CD8-positive, alpha-beta T cell (primary cell): ENCODE measurements at places on chromosomes 3 and 15.

DNA sequence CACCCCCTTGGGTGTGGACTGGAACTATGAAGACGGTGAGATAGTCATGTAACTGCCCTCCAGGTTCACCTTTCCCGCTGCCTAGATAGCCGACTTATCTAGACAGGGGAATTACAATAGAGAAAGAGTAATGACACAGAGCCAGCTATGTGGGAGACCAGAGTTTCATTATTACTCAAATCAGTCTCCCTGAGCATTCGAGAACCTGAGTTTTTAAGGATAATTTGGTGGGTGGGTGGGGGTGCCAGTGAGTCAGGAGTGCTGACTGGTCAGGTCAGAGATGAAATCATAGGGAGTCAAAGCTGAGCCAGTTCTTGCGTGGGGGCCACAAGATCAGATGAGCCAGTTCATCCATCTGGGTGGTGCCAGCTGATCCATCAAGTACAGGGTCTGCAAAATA lies 19.7 kb upstream of the DNAJC19 start:
- no peak for DNase-seq

GRCh38 chr3:49387721-49388120 lies 24.1 kb downstream of the RHOA start:
- no peak for DNase-seq

- no peak for DNase-seq
Measured at GRCh38 chr15:95174301-95175259, 943.2 kb downstream of the MCTP2 start.

- DNase-seq = no peak
Measured at GRCh38 chr3:143896486-143896885, 48.2 kb upstream of the SLC9A9 start.

DNA sequence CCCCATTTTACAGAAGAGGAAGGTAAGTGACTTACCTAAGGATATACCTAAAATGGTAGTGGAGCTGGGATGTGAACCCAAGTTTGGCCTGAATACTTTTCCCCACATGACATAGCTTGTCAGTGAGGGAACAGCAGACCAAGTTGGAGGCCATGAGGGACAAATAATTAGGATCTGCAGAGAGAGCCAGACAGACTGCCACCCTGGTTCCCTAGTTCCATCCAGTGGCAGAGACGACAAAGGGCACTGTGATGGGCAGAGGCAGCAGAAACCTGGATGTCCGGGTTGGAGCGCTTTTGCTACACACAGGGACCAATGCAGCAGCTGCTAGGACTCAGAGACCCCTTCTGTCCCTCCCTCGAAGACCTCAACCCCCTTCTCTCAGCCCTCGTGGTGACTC lies 1.2 kb downstream of the CPLX3 start:
- DNase-seq = no peak

DNA sequence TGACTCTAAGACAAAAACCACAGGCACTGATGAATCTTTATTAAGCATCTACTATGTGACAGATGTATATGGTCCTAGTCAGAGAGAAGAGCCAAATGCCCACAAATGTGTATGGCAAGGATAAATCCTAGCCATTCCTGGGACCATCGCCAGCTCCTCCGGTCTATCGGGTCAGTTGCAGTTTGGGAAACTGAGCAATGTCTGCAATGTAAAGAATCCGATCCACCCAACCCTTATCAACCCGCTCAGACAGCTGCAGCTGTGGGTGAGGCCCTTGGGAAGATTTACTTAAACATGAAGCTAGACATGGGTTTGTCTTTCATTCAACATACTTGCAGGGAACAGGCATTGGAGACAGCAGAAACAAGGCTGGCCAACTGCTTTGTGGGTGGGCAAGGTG lies 40.5 kb upstream of the CDV3 start:
- no peak for DNase-seq

GRCh38 chr3:101859882-101860448 lies 10.7 kb downstream of the NFKBIZ start:
- DNase-seq = no peak

GRCh38 chr3:132196113-132196512 lies 121.1 kb upstream of the ACP3 start:
- DNase-seq = no peak

DNA sequence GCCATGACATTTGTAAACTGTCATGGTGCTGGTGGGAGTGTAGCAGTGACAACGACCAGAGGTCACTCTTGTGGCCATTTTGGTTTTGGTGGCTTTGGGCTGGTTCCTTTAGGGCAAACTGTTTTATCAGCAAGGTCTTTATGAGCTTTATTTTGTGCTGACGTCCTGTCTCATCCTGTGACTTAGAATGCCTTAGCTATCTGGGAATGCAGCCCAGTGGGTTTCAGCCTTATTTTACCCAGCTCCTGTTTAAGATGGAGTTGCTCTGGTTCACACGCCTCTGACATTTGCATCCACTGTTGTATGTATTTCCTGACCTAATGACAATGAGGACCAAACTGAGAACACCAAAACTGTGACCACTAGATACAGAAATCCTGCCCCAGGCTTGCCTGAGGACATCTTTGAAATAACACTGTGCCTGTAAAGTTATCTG lies 37.6 kb downstream of the RAB8B start:
- no peak for DNase-seq

GRCh38 chr3:106421426-106421825 lies 552.6 kb upstream of the CBLB start:
- no peak for DNase-seq

- DNase-seq = no peak
Measured at GRCh38 chr3:170128259-170128976, 53.1 kb downstream of the PHC3 start.

DNA sequence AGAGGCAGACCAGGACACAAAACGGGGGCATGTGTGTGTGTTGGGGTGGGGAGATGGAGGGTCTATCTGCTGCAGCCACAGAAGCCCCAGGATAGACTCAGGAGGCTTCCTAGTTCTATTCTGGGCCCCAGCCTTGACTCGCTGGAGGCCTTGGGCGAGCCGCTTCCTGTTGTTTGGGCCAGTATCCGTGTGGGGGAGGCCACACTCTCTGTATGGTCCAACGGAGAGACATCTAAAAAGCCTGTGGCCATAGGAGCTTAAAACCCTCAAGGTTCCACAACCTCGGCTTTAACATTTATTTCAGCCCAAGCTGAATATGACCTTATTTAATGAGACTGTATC lies 32.8 kb downstream of the POC1A start:
- no peak for DNase-seq

DNA sequence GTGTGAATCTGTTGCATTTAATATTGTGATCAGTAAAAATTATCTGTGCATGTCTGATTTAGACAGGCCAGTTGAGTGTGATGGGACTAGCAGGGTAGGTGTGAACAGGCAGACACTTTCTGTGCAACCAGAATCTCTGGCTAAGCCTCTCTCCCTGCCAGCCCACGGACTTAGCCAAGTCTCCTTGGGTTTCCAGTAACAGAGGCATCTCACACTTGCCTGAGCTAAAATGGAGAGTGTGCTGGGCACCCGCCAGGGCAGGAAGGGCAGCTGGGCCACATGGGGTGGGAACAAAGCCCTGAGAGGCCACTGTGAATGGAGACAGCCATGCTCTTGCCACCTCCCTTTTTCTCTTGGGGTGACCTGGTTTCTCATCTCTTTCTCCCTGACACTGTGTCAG lies 12.5 kb upstream of the RPS27L start:
- no peak for DNase-seq

DNA sequence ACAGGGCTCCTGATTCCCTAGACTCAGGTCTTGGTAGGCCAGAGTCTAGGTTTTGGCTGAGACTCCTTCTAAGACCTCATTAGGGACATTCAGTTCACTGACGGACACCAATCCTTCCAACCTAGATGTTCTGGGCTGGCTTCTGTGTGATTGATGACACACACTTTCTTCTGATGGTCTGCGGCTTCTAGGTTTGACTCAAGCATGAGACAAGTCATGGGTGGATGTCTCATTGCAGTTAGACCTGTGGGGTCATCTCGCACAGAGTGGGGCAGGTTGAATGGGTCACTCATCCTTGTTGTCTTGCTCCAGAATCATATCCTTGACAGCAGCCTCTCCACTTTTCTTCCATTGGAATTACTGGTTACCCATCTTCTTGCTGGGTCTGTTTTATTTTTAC lies 35.8 kb downstream of the ARNT2 start:
- DNase-seq = no peak

- no peak for DNase-seq
Measured at GRCh38 chr3:37504583-37505357, 330.4 kb upstream of the LRRFIP2 start.

DNA sequence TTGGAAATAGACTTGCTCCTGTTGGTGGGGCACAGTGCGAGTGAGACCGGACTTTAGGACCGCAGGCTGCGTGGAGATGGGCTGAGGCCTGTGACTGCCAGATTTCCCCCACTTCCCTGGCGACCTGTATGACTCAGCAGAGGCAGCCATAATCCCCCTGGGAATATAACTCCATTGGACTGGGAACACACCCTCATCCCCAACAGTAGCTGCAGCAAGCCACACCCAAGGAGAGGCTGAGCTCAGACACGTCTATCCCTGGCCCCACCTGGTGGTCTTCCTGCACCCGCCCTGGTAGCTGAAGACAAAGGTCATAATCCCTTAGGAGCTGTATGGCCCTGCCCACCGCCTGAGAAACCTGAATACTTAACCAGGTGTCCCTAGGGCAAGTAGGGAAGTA lies 42.6 kb downstream of the DZIP1L start:
- no peak for DNase-seq

DNA sequence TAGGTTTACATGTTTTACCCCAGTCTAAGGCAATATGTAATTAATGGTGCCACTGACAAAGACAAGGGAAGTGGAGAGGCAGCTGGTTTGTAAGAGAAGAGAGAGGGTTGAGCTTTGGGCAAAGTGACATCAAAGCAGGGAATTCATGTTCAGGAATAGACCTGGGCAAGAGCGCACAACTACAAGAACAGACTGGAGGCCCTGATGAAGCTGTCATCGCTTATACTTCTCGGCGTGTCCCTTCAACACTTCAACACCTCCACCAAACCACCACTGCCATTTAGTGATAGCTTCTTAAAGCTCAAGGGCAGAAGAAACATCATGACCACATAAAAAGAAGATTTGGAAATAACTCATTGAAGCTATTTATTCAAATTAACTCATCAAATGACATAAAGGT lies 19.6 kb upstream of the KNG1 start:
- no peak for DNase-seq

GRCh38 chr3:127903611-127904375 lies 11.2 kb upstream of the KBTBD12 start:
- no peak for DNase-seq

GRCh38 chr3:129532261-129532660 lies 3.8 kb downstream of the RHO start:
- DNase-seq = no peak

DNA sequence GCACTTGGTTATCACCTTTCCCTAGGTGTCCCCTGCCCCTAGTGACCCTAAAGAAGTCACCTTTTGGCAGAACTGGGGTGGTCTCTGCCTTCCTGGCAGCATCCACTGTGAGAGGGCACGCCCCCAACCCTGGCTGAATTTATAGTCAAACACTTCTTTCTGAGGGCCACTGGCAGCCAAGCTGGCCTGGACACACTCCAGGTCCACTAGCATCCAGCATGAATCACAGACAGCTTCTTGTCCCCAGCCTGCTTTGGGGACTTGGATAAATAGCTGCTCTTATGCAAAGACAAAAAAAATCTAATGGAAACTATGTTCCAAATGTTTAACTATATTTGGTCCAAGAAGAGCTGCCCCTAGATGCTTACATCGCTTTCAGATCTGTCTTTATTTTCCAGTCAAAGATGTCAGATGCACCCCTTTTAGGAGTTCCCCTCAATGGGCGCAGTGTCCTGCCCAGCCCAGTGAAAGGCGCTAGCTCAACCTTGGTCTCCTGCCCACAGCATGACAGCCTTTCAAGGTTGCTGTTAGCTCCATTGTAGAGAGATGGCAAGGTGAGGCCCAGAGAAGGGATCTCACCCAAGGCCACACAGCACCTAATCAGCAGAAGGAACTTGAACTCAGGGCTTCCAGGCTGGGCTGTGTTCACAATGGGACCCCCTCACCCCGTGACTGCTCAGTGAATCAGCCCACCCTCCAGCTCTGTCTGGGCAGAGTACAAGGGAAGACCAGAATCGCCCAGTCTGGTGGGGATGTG lies 7.0 kb downstream of the RASL12 start:
- no peak for DNase-seq

- DNase-seq = no peak
Measured at GRCh38 chr3:60645801-60646200, 605.5 kb downstream of the FHIT start.

DNA sequence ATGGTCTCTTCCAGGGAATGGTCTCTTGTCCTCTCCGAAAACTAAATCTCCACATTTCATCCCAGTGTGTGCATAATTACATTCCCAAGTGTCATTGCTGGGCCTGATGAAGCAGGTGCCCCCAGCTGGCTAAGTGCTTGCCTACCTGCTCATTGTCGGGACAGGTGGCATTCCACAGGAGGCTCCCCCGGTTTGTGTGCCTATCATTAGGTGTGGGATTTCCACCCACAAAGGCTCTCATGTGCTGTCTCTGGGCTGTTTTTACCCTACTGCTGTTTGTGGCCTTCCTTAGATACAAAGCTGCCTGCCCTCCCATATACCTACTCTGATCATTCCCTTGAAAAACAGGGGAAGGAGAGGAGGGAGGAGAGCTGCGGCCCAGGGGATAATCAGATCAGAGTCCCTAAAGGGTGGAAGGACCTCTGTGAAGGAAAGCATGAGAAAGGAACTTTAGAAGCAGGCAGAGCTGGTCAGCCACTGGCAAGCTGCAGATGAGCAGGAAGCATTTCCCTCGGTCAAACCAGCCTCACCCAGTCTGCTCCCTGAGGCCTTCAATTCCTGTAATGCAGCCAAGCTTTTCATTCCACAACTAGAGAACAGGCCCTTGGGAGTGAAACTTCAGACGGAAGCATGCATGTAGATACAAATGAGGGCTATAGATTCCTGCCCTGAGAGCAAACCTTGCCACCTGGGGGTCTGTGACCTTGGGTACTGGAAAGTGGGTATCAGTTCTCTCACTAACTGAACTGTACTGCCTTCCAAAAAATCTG lies 60.7 kb upstream of the HEG1 start:
- no peak for DNase-seq

- no peak for DNase-seq
Measured at GRCh38 chr3:5297895-5298294, 110.4 kb downstream of the EDEM1 start.
